Fibroblast of lung (primary cell): ENCODE measurements at places on chromosomes 5 and 9. TPM values are rescaled to one million over a fixed set of nuclear protein-coding genes. Genes with fewer than 3 reads are reported as not detected.

DNA sequence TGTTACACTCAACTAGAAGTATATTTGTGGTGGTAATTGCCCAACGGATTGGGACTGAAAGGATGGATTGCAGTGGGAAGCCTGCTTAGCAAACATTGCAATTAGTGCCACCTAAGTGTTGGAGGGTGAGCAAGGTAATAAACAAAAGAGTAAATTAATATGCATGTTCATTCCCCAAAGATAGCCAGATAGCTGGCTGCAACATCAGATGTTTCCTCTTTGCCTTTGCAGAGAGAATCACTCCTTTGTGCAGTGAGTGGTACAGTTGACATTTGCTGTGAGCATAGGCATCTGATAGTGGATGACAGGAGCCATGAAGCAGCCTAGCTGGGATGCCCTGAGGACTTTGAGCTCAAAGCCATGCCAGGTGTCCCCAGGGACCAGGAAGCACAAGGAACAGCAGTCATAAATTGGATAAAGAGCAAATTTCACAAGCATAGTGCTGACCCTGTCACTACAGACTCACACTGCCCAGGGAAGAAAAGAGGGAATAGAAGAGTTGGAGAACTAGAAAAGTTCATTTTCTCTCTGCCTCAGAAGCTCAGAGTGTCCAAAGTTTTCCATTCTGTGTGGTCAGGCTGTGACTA lies 336.1 kb upstream of the SLC30A5 start:
- DNase-seq = no peak

- peak; percentile 28 for DNase-seq
These were observed 92.5 kb downstream of the IRX2 start for GRCh38 chr5:2658881-2659470.

DNA sequence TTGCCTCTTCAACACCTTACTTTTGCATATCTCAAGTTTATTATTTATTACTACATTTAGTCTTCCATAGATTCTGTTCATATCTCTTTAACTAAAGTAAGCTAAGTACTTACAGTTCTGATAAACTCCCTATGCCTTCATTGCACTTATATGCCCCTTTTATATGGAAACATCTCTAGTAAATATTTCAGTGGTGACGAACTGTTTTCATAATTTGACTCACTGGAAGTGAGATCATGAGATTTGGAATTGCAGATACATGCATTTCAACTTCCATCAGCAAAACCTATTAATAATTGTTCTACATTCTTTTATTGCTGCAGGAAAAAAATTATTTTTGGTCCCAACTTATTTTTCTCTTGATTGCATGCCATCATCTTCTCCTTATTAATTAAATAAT lies 263.5 kb downstream of the CD180 start:
- DNase-seq = peak; percentile 71

GRCh38 chr5:122745597-122745996 lies 29.3 kb upstream of the SNX2 start:
- no peak for DNase-seq

DNA sequence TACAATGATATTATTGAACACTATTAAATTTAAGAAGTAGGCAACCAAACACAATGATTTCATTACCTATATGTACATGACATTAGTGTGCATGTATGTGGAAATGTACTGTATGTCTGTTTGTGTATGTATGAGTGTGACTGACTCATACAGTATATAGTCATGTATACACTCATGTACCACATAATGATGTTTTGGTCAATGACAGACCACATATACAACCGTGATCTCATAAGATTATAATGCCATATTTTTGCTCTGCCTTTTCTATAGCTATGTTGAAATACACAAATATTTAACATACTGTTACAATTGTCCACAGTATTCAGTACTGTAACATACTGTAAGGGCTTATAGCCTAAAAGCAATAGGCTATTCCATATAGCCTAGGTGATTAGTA lies 19.7 kb downstream of the SVEP1 start:
- peak; percentile 50 for DNase-seq

- DNase-seq = peak; percentile 42
These were observed 153.1 kb upstream of the ELL2 start for GRCh38 chr5:96114736-96115135.

GRCh38 chr9:128917151-128917849 lies 3.5 kb upstream of the PHYHD1 start:
- peak; percentile 69 for DNase-seq

GRCh38 chr5:173793648-173794548 lies 94.3 kb upstream of the CPEB4 start:
- no peak for DNase-seq

DNA sequence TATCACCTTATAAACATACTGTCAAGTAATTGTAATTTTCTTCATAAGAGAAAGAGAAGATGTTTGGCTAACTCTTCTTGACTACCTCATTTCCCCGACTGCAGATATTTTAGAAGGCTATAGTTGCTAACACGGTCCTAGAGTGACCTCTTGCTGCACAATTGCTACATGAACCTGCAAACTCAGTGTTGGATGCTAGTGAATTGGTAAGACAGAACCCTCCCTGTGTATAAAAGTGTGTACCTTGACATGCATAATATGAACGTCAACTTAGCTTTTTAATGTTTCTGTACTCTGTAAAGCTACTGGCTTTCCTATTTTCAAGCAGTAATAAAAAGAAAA lies 46.7 kb upstream of the CER1 start:
- DNase-seq = peak; percentile 33

DNA sequence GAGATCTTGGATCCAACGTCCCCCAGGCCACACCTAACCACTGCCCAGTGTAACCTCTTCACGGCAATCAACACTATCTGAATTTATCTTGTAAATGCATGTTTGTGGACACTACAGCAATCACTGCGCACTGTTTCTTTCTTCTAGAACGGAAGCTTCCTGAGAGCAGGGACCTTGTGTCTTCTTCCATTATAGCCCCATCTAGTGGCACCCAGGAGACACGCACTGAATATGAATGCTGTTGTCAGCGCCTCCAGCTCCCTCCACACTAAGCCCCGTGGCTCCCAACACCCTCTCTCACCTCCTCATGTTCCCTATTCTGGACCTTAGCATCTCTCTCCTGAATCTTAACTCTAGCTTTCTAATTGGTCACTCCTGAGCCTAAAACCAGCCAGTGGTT lies 72.7 kb downstream of the SMIM23 start:
- DNase-seq = no peak

DNA sequence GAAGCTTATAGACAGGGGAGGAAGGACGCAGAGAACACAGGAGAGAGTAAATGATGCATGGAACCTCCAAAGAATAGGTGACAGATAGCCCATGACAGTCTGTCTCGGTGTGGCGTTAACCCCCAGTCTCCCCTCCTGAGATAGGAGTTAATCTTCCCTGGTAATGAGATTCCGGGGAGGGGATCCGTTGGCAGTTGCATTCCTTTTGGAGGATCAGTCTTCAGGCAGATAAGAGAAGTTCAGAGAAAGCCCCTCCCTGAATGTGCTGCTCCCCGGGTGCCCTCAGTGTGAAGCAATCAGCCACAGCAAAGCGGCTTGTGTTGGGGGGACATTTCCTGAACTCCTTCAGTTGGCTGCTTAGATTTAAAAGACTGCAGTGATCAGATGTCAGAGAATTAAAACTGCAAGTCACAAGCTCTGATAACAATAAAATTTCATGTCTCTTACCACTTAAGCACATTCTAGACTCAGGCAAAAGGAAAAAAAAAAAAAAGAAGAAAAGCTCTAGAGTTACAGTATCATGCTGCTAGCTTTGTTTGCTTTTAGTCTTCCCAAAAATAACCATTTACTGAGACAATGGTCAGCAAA lies 121.1 kb downstream of the EGFLAM start:
- no peak for DNase-seq

DNA sequence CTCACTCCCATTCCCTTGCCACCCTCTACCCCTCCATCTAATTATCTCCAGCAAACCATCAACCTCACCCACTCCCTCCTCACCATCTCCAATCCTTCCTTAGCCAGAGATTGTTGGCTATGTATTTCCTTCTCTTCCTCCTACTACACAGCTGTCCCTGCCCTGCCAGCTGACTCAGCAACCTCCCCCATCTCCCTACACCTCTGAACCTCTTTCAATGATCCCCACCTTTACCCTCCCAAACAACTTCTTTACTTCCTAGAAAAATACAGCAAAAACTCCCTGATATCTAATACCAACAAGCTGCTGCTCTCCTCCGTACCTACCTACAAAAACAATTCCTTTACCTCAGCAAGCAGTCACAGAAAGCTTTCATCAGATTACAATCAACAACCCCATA lies 37.3 kb downstream of the SPTLC1 start:
- no peak for DNase-seq

DNA sequence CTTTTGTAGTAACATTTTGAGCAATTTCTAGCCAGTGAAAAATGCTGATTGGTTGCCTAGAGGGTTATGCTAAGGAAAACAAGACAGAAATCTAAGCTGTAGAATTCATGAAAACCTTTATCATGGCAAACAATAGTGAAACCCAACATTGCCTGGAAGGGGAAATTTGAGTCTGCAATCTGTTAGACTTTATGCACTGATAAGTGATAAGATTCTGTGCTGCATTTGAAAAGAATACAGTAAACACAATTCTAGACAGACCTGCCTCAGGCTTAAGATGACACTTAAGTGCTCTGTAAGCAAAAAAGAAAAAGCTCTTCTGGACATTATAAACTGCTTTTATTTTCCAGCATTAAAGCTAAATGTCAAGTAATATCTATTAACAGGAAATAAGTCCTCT lies 519.3 kb downstream of the ISL1 start:
- no peak for DNase-seq

DNA sequence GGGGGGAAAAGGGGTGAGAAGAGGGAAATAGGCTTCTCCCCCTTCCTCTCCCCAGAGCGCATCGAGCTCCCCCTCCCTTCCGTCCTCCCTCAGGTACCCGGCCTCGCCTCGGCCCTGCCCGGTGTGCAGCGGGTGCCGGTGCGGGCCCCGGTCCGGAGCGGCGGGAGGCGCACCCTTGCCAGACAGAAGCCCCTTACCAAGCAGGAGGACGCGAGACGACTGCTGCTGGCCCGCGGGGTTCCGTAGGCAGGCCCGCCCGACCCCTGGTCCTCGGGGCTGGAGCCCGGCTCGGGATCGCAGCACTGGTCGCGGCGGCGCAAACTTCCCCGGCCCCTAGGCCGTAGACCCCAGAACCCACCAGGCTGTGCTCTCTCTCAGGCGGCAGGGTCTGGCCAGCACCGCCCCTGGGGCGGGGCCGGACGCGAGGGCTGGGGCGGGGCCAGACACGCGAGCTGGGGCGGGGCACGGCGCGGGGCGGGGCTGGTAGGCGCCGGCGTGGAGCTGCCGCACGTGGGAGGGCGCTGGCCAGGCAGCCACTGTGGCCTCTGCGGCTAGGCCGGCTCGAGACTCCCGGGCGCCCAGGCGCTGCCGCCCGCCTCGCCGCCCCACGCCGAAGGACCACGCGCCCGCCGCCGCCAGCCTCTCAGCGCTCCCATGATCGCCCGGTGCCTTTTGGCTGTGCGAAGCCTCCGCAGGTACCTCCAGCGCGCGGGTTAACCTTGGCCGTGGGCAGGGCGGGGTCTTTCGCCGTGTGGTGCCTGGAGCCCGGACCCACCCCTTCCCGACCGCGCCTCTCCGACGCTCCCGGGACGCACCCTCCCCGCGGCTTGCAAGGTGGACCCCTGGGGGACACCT lies at the start of the genes NLN and SGTB:
TSS of gene NLN (plus strand) at position 486 of the 855 bp plus-strand sequence. CDS start at position 655, 169 bp downstream.
TSS of gene SGTB (minus strand) at position 390 of the 855 bp plus-strand sequence. CDS start 1,302 bp downstream, outside the sequence.
- DNase-seq = peak; percentile 72

DNA sequence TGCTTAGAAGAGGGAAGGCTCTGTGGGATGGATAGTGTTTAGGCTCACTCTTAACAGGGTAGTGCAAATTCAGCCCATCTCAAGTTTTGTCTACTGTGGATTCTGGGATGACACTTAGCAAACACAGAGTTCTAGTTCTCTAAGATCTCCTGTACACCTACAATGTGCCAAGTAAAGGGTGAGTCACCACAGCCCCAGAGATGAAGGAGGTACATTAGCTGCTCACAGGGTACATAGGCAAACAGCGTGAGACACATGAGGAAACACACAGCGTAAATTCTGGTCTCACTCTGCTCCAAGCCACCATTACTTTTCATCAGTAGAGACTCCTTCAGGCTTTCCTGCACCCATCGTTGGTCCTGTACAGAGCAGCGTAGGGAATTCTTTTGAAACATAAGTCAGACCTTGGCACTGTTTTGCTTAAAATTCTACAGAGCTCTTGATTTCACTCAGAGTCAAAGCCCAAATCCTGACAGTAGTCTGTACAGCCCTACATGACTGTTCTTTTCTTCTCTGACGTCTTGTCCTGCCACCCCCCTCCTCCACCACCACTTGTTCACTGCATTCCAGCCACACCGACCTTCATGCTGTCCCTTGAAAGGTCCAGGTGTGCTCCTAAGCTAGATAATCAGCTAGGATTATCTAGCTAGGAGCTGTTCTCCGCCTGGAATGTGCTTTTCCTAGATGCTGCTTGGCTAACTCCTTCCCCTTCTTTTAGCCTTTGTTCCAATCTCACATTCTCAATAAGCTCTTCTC lies 8.7 kb downstream of the ASTN2 start:
- DNase-seq = no peak

GRCh38 chr5:33479311-33479710 lies 38.5 kb downstream of the TARS1 start:
- DNase-seq = no peak

GRCh38 chr5:131671994-131672655 lies 37.1 kb upstream of the RAPGEF6 start:
- peak; percentile 95 for DNase-seq

- DNase-seq = no peak
These were observed 29.3 kb downstream of the POLR1E start for GRCh38 chr9:37514999-37515398.

- DNase-seq = peak; percentile 43
These were observed 184.5 kb upstream of the PAPPA start for GRCh38 chr9:115969096-115969495.

GRCh38 chr9:37146410-37146809 lies 26.0 kb downstream of the ZCCHC7 start:
- DNase-seq = no peak

DNA sequence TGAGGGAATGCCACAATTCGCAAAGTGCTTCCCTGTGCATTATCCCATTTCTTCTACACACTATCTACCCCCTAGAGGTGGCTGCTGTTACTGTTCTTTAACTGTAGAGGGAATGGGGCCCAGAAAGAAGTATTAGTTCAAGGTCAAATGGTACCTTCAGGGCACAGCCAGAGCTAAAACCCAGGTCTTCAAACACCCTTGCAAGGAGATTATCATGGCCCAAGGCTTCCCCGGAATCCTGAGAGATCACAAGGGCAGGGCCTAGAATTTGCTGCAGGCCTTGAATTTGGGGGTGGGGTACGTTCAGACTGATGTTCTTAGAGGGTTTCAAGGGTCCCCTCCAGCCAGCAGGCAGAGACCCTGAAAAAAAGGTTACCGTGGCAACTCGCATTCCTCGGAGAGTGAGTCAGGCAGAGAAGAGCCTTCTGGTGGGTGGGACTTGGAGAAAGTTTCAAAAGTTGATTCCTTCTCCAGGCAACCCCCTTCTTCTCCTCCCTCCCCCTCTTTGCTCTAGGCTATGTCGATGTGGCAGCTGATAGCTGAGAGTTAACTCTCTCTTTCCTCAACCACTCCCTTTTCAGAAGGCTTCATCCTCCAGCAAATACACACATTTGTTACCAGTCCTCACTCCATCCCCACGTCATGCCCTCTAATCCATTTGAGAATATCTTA lies 1.9 kb downstream of the SPARC start:
- peak; percentile 98 for DNase-seq

GRCh38 chr5:150729859-150730258 lies 29.0 kb downstream of the DCTN4 start:
- peak; percentile 8 for DNase-seq

GRCh38 chr5:122398016-122398415 lies 86.0 kb downstream of the SNCAIP start:
- DNase-seq = no peak

The WWC1 gene
- 3.2 and 3.3 TPM in 2 replicates for polyA plus RNA-seq

The PCDHA9 gene
- 0.03 TPM in 1 of 2 replicates, not detected in the other for polyA plus RNA-seq

The CCNJL gene
- polyA plus RNA-seq = 0.68 and 0.73 TPM in 2 replicates

The PPP2R2B gene
- 0.54 and 0.67 TPM in 2 replicates for polyA plus RNA-seq

The HMGXB3 gene
- 31.5 and 35.3 TPM in 2 replicates for polyA plus RNA-seq

The DNAI1 gene
- not detected in 2 replicates for polyA plus RNA-seq

The ANKRD34B gene
- polyA plus RNA-seq = not detected in 2 replicates

The NUTM2G gene
- not detected in 2 replicates for polyA plus RNA-seq

The CKMT2 gene
- polyA plus RNA-seq = 1.9 and 2.3 TPM in 2 replicates
